ENCODE measurements at places on chromosomes 16 and 17. TPM values are rescaled to one million over a fixed set of nuclear protein-coding genes. Genes with fewer than 3 reads are reported as not detected.

VPS4A gene
- 36.5 TPM for total RNA-seq

- no peak for DNase-seq
Measured at GRCh38 chr16:1878256-1878655, 6.3 kb upstream of the MEIOB start.

- no peak for DNase-seq
Measured at GRCh38 chr17:3032258-3033247, 30.9 kb downstream of the OR1D5 start.

- DNase-seq, result no peak
Measured at GRCh38 chr17:59406808-59407381, 75.4 kb downstream of the YPEL2 start.

DNA sequence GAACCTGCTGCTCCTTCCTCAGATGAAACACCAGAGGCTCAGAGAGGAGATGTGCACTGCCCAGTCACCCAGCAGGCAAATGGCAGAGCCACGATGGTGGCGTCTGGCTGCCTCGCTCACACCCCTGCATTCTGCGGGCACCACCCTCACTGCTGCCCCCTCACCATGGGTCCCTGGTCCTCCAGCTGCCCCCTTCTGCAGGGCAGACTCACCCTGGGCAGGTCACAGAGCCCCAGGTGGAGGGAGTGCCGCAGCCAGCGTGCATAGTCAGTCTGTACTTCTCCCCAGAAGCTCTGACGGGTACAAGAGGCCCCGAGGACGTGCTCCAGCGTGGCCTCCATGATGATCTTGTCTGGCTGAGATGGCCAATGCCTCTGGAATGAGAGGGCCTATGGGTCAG is 52.9 kb downstream of the RMI2 start:
- no peak for DNase-seq

DNA sequence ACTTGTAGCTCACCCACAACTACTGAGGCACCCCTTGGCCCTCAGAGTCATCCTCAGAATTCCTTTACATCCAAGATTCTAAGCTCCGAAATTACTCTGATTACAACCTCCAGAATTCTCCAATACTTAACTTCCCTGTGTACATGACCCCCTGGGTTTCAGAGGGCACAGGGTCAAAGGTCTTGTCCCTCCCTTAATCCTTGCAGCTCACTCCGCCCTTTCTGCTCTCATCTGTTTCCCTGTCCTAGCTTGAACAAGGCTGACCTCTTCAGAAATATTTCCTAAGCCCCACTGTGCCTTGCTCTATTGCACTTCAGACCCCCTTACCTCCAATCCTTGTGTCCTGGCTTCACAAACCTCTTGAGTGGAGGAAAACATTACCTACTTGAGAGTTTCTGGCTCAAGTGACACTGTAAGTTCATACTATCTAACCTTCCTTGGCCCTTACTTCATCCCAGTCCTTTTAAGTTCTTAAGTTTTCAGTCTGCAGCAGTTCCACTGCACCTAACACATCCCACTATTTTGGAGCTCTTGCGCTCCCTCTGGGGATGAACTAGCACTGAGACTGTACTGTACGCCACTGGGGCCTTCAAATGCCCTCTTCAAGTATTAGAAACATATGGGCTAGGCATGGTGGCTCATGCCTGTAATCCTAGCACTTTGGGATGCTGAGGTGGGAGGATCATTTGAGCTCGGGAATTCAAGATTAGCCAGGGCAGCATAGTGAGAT is 6.2 kb downstream of the N4BP1 start:
- DNase-seq, result no peak

- DNase-seq, result peak; percentile 26
Measured at GRCh38 chr16:85461814-85462713, 151.1 kb upstream of the GSE1 start.

TPPP3 gene
- total RNA-seq, result 4.7 TPM

MT1M gene
- total RNA-seq, result not detected

GRCh38 chr16:84737192-84738011 is 37.6 kb downstream of the USP10 start:
- DNase-seq, result no peak

- no peak for DNase-seq
Measured at GRCh38 chr17:6346156-6346786, 88.7 kb downstream of the AIPL1 start.

BICDL2 gene
- total RNA-seq, result not detected

- no peak for DNase-seq
Measured at GRCh38 chr16:89219365-89219764, 1.9 kb downstream of the ZNF778 start.

- no peak for DNase-seq
Measured at GRCh38 chr16:11583166-11583565, 3.6 kb downstream of the LITAF start.

DNA sequence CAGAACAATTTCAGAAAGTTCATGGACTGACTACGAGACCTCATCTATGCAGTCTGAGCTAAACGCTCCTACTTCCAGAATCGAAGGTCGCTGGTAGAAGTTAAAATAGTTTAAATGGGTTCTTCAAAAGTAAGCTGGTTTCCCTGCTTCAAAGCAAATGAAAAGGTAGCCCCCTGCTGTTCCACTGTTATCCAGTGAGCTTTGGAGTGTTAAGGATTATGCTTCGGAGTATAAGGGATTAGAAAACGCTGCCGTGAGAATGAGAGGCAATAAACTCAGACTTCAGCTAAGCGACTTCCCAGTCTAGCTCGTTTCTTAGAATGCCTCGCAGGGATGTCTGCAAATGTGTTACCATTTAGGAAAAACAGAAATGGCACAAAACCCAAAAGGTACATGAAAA is 12.4 kb downstream of the MLYCD start:
- DNase-seq, result no peak

- DNase-seq, result no peak
Measured at GRCh38 chr17:28763137-28763799, 19.5 kb downstream of the TRAF4 start.

DNA sequence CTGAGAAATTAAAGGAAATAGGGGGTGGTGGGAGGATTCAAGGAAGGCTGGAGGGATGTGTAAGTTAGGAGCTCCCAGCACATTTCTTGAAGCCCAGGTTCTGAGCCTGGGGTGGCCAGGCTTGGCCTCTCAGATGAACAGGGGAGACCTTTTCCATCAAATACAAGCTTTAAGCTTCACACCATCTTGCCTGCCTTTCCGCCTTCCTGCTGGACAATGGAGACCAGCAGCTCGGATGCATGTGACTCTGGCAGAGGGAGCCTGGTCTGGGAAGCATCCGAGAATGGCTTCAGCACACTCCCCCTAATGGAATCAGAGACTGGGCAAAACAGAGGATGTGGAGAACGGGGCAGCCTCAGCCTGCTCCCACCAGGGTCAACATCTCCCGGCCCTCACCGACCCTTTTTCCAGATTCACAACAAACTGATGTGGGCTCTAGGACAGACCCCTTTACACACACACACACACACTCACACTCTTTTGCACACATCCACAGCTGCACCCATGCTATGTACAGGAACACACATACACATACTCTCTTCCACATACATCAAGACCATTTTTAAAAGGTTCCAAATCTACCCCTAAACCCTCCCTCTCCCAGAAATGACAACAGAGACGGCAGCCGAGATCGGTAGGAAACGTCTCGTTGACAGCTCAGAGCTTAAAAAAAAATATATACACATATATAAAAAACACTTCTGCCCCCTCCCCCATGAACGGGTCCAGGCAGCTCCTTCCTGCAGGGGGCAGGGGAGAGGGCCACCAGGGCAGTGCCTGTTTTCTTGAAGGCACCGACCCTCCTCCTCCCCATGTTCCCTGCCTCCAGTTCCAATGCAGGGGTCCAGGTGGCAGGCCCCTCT is 6.5 kb upstream of the ATXN7L3 start:
- DNase-seq, result no peak

DNA sequence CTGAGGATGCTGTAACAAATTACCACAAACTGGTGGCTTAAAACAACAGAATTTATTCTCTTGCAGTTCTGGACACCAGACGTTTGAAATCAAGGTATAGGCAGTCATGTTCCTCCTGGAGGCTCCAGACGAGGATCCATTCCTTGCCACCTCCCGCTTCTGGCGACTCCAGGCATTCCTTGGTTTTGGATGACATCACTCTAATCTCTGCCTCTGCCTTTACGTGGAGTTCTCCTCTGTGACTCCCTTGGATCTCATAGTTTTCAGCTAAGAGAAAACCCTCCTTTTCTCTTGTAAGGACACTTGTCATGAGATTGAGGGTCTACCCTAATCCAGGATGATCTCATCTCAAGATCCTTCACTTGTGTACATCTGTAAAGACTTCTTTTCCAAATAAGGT is 31.4 kb upstream of the HS3ST3B1 start:
- no peak for DNase-seq

- no peak for DNase-seq
Measured at GRCh38 chr16:23394141-23394831, 58.7 kb downstream of the COG7 start.

DNA sequence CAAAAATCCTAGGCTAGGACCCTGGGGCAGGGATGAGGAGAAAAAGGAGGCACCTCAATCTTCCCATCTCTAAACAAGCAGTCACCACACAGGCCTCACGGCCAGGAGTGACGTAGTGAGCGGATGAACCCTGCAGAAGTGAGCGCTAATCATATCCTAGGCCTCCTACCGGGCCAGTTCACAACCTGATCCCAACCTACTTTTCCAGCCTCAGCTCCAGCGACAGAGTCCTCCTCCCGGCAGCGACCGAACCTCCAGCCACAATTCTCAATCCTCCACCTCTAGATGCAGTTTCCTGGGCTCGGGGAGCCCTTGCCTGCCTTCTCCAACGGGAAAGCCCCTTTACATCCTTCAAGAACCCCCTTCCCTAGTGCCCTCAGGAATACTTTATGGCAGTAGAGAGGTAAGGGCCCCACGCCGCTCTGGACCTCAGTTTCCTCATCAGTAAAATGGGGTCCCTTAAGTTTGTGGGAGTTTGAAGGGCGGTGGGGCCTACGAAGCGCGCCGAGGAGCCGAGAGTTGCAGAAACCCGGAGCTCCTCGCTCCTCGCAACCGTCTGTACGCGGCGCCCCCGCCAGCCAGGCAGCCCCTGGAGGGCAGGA is 1.4 kb downstream of the ZNF668 start:
- DNase-seq, result no peak

GRCh38 chr17:2198927-2199326 is 104.7 kb downstream of the SMG6 start:
- no peak for DNase-seq

GRCh38 chr16:57720142-57720575 is 15.4 kb upstream of the KATNB1 start:
- DNase-seq, result peak; percentile 69

GRCh38 chr17:68704871-68705713 is 103.9 kb upstream of the FAM20A start:
- no peak for DNase-seq

HSD11B2 gene
- total RNA-seq, result 3.8 TPM

GRCh38 chr17:17732444-17732843 is 51.2 kb downstream of the RAI1 start:
- DNase-seq, result no peak

DNA sequence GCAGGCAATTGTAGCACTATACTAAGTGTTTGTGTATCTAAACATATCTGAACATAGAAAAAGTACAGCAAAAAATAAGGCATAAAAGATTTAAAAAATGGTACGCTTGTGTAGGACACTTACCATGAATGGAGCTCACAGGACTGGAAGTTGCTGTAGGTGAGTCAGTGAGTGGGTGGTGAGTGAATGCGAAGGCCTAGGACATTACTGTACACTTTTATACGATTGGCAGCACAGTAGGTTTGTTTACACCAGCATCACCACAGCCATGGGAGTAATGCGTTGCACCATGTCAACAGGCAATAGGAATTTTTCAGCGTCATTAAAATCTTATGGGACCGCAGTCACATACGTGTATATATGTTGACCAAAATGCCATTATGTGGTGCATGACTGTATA is 45.6 kb downstream of the DNAH9 start:
- no peak for DNase-seq

DNA sequence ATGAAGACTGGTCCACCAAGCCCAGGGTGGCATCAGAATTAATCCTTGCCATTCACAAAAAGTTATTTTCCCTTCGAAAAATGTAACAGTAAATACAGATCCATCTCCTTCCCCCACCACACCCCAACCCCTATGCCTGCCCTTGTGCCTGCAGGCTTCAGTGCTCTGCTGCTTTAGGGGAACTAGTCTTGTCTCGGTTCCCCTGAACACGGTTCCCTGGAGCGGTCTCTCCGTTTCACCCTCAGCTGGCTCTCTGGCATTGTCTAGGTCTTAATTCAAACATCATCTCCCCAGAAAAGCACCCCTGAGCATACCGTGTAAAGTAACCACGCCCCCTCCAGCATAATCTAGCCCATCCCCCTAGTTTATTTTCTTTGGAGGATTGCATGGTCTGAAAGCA is 25.8 kb downstream of the EMP2 start:
- no peak for DNase-seq

GRCh38 chr16:88613911-88614817 is 24.2 kb upstream of the IL17C start:
- DNase-seq, result no peak

GRCh38 chr17:42928714-42929496 is 28.3 kb downstream of the G6PC1 start:
- DNase-seq, result peak; percentile 8

All from neural crest cell (in vitro differentiated cells).